ENCODE measurements at places on chromosomes 7 and 10.

DNA sequence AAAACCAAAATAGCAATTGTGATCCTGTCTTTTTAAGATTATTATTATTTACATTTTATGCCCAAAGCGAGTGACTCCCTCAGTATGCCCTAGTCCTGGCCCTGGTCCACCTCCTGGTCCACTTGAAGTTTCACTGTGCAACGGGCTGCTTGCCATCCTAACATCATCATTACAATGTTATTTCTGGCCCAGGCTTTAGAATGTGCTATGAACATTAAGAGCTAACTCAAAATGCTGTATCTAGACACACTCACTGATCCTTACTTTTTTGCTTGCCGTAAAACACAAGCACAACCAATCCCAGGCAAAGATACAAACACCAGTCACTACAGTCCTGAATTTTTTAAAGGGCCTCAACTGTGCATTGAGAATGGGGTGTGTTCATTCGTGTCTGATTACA lies 38.4 kb downstream of the RHOBTB1 start:
- DNase-seq = no peak

DNA sequence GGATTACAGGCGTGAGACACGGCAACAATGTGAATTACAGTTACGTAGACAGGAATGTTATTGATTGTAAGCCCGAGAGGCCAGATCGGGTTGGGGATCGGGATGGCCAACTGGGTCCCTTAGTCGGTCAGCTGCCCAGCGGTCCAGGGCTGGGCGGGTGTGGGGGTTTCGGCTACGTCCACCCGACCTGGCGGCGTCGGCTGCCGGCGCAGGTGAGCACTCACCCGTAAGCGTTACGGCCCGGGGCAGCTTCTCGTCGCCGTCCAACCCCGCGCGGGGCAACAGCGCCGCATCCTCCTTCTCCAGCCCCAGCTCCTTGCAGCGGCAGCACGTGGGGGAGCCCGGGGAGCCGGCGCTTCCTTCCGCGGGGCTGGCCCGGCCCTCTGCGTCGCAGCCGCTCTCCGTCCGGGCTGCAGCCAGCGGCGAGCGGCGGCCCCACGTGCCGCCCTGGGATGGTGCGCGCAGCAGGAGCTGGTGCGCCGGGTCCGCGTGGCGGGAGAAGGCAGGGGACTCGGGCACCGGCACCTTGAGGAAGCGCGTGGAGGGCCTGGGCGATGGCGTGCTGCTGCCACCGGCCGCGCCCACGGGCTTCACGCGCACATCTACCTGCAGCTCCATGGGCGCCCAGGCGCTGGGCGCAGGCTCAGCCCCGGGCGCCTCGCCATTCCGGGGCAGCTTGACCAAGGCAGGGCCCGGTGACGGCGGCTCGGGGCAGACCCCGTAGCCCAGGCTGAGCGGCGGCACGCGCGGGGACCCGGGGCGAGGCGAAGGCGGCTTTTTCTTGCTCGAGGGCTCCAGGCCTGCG lies 609 bp downstream of the KLRG2 start:
- peak; percentile 25 for DNase-seq

DNA sequence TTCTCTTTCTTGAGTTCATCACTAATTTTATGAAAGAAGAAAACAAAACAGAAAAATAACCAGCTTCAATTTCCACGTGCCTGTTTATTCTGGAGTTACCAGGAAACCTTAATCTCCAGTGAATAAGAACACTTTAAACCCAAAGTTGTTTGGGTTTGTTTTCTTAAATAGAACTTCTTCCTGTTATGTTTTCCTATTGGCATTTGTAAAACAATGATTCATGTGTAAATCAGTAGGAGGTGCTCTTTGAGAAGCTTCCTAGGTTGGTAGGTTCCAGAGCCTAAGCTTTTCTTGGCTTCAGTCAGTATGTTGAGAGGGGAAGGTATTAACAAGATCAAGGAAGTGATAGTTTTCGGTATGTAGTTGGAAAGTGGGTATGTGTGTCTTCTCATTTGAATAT lies 119.0 kb downstream of the BICC1 start:
- no peak for DNase-seq

DNA sequence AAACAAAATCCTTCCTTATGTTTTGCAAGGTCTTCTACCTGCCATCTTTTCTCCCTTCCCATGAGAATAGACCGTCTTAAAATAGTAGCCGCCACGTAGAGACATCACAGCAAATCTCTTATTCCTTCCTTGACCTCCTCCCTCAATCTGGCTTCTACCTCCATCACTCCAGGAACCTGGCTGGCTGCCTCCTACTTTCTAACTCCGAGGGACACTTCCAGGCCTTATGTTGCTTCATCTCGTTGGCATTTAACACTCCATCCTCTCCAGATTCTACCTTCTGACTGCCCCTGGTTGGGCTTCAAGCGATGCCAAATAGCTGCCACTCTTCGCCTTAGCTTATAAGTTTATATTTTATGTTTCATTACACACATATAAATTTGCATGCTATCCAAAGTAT lies 26.4 kb upstream of the CALN1 start:
- no peak for DNase-seq

DNA sequence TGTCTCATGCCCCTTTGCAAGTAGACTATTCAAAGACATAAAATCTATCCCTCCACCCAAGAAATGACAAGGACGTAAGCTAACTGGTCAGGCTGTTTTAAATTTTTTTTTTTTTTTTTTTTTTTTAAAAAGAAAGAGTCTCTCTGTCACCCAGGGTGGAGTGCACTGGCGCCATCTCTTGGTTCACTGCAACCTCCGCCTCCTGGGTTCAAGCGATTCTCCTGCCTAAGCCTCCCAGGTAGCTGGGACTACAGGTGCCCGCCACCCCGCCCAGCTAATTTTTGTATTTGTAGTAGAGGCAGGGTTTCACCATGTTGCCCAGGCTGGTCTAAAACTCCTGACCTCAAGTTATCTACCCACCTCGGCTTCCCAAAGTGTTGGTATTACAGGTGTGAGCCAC lies 11.2 kb downstream of the TRA2A start:
- DNase-seq = no peak

DNA sequence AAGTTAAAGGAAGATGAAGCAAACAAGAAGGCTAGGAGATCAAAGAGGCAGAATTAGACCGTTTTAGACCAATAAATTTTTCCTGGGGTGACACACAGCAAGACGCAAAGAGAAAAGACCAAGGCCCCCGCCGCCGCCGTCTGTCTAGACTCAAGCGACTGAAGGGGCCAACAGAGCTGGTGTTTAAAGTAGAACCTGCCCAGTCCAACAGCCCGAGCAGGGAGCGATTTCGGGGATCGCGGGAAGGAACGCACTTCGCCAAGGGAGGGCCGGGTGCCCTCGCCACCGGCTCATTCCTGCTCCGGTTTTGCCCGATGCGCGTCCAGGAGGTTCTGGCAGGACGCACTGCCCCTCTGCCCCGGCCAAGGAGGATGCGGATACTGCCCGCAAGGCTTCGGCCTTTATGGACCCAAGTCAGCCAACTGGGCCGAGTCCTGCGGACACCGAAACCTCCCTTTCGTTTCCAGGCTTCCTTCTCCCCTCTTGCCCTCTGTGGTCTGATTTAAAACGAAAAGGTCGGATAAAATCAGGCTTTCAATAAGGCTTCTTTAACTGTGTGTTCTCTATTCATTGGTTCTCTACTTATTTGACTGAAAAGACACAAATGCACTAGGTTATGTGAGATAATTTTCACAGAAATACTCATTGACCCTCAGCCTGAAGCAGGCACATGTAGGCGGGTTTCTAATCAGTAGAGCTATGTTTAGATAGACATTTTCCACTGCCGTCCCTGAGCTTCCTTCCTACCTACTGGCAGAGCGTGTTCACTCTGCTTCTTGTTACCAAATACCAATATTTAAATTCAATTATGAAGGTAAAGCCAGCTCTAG lies 2.2 kb upstream of the HOXA7 start:
- DNase-seq = no peak

GRCh38 chr7:55774327-55775050 lies 88.1 kb downstream of the SEPTIN14 start:
- peak; percentile 96 for DNase-seq

DNA sequence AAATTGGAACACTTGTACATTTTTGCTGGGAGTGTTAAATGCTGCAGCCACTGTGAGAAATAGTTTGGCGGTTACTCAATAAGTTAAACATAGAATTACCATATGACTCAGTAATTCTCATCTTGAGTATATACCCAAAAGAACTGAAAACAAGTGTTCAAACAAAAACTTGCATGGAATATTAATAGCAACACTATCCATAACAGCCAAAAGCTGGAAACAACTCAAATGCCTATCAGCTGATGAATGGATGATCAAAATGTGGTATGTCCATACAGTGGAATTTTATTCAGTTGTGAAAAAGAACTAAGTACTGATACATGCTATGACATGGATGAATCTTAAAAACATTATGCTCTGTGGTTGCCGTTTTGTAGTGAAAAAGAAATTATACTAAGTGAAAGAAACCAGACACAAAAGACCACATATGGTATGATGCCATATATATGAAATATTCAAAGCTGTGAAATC lies 63.0 kb upstream of the SP4 start:
- no peak for DNase-seq

All from NCI-H345 (cell line).